ENCODE measurements at places on chromosomes 1 and 21.

DNA sequence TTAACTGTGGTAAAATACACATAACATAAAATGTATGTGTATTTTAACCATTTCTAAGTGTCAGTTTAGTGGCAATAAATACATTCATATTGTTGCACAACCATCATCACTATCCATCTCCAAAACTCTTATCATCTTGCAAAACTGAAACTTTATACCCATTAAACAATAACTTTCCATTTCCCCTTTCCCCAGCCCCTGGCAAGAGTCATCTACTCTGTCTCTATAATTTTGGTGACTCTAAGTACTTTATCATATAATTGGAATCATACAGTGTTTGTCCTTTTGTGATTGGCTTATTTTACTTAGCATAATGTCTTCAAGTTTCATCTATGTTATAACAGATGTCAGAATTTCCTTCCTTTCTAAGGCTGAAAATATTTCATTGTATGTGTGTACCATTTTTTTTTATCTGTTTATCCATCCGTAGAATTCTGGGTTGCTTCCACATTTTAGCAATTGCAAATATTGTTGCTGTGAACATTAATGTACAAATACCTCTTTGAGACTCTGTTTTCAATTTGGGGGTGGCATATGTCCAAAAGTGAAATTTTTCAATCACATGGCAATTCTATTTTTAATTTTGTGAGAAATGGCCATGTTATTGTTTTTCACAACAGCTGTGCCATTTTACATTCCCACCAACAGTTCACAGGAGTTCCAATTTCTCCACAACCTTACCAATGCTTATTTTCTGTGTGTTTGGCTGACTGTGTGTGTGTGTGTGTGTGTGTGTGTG, 153.9 kb upstream of the GORAB start:
- DNase-seq: no peak

- no peak for DNase-seq
Measured at GRCh38 chr1:205917466-205918238, 25.6 kb downstream of the SLC26A9 start.

- DNase-seq: no peak
Measured at GRCh38 chr1:231628207-231628876, 1.8 kb downstream of the DISC1 start.

GRCh38 chr1:180544050-180544449, 14.7 kb upstream of the OVAAL start:
- DNase-seq: no peak

GRCh38 chr1:49408346-49408745, 615.4 kb downstream of the AGBL4 start:
- DNase-seq: no peak

DNA sequence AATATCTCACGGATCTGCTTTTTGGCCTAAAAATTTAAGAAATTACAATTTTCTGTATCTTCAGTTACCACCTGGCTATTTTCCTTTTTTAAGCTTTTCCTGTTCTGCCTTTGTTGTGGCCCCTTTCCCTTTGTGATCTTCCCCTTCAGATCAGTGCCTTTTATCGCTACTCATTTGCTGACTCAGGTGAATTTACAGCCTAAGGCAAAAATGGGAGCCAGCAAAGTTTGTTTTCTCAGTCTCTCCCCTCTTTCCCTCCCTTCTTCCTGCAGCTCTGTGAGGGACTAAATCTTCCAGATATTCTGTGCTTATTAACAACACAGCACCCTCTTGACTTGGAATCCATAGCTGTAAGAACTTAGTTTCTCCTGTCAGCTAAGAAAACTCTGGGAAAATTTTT, 5.3 kb upstream of the PRRC2C start:
- DNase-seq: no peak

- no peak for DNase-seq
Measured at GRCh38 chr1:33443080-33443704, 12.3 kb upstream of the PHC2 start.

GRCh38 chr1:205251576-205251975, 23.8 kb downstream of the TMCC2 start:
- DNase-seq: no peak

- no peak for DNase-seq
Measured at GRCh38 chr1:208205216-208206013, 38.8 kb downstream of the PLXNA2 start.

GRCh38 chr1:206020393-206021007, 3.2 kb downstream of the CTSE start:
- DNase-seq: no peak

- DNase-seq: no peak
Measured at GRCh38 chr21:45257673-45258341, 29.9 kb downstream of the POFUT2 start.

DNA sequence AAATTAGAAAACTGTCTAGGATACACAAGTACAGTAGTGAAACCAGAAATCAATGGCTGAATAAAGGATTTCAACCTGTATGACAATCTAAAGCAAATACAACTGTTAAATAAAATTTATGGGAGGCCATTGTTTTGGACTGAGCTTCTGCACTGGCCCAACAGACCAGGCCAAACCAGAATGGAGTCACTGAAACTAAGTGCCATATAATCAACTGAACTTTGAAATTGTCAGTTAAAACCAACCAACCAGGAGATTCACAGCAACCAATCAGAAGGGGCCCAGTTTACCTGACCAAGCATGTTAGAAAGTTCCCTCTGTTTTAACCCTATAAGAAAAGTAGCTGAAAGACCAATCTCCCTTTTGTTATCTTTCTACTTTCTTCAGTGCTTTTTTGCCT, 30.5 kb upstream of the SOAT1 start:
- DNase-seq: no peak

DNA sequence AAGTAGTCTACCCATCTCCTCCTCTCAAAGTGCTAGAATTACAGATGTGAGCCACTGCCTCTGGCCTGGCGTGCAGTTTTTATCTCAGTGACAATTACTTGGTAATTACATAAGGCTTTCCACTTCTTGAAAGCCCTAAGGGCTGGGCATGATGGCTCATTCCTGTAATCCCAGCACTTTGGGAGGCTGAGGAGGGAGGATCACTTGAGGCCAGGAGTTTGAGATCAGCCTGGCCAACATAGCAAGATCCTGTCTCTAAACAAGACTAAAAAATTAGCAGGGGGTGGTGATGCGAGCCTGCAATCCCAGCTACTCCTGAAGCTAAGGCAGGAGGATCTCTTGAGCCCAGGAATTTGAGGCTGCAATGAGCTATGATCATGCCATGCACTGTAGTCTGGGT, 7.7 kb downstream of the HHAT start:
- DNase-seq: no peak

GRCh38 chr1:30295674-30296073, 427.7 kb downstream of the MATN1 start:
- no peak for DNase-seq

DNA sequence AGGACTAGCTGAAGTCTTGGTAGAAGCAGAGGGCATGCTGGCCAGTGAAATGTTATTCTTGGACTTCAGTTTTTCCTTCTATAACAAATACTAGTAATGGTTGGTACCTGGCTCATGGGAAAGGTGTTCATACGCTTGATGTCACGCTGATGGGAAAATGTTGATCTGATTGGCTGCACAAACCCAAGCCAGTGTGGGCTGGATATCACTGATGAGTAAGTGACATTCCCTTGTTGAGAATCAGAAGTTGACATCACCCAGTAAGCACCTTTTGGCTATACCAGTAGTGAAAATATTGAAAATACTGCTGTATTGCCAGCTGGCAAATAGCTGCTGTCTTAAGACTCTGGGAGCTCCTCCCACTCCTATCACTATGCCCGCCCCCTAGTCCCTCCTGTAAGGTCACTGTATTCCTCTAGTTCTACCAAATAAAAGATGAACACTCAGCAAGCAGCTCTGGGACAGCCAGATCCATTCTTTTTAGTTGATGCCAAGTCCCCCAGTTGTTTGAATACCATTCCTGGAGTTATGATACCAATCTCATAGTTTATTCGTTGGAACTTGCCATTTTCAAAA, 168.2 kb downstream of the GRIK1 start:
- no peak for DNase-seq

DNA sequence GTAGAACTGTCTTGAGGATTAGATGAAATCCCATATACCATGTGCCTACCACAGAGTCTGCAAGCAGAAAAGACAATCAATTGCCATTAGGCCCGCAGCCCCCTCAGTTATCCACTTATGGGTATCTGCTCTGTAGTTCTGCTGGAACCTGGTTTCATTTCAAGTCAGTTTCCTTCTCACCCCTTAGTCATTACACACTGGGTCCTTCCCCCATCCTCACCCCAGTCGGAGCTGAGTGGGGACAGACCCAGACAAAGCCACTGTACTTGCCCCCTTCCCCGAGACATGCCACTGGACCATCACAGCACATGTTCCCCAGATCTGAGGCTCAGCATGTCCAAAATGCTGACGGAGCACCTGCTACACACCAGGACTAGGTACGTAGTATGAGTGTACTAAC, 21.2 kb downstream of the PGLYRP3 start:
- DNase-seq: no peak

- DNase-seq: no peak
Measured at GRCh38 chr1:101264697-101265096, 27.9 kb downstream of the S1PR1 start.

DNA sequence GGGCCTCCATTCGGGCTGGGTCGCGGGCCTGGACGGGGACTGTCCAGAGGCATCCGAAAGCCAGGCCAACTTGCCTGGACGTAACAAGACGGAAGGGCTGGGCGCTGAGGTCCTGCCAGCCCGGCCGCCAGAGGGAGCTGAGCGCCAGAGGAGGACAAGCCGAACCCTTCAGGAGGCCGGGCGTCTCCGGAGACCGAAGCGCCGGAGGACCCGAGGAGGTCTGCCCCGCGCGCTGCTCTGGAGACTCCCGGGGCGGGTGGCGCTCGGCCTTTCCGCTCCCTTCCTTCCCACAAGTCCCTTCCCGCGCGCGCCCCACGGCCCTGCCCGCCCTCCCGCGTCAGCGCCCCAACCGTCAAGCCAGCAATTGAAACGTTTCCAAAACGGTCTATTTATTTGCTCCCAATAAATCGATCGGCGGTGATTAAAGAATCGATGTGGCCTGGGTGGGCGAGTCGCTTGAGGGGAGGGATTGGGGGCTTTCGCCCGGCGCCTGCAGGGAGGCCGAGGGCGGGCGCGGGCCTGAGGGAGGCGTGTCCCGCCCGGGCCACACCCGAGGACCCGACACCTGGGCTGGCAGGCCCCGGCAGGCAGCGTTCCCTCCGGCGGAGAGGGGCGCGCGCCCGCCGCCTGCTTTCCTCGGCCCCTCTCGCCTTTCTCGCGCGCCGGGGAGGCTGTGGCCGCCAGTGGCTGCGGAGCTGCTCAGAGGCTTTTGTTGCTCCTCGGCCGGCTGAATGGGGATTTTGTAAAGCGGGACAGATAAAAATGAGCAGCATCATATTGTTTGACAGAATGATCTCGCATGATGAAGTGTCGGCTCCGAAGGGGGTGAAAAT, 5.2 kb upstream of the FOXD3 start:
- DNase-seq: peak; percentile 78

DNA sequence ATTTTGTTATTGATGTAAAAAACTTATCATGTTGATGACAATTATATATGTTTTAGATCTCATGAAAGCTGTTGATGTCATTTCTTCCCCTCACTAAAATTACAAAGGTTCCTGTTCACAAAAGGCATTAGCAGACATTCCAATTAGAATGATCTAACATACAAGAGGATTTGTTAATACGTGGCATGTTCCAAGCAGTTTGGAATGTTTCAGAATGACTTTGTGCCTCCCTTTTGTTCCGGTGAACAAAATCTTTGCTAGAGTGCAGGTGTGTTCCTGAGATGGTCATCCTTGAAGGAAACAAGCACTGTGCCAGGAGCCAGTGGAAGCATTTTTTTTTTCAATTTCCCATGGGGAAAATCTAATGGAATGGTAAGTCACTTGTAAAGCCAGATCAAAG, 108.0 kb upstream of the KCTD3 start:
- no peak for DNase-seq

DNA sequence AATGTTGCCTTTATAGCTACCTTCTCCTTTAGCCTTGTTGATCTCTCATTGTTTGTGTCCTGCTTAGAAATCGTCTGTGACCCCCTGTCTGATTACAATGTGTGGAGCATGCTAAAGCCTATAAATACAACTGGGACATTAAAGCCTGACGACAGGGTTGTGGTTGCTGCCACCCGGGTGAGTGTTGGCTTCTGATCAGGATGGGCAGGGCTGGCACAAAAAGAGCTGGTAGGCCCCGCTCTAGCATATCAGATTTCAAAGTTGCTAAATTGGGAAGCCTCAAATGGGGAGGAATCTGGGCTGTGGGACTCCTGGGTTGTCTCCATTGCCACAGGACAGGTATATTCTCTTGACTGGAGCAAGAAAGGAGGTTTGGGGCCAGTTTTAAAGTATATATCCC, 8.4 kb downstream of the NCSTN start:
- no peak for DNase-seq

DNA sequence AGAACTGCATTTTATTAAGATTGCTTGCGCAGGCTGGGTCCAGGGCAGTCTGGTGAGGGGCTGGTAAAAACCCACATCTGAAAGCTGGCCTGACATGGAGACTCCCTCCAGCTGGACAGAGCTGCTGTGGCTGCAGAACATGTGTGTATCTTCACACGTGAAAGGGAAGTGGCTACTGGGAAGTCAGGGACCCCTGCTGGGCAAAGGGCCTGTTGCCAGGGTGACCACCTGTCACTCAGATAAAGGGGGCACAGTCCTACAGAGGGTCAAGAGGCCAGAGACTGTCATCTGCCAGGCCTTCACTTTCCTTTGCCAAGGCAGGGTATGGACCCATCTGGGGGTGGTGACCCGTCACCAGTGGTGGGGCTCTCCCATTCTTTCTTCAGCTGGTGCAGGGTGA, 17.5 kb downstream of the NKAIN1 start:
- DNase-seq: no peak

DNA sequence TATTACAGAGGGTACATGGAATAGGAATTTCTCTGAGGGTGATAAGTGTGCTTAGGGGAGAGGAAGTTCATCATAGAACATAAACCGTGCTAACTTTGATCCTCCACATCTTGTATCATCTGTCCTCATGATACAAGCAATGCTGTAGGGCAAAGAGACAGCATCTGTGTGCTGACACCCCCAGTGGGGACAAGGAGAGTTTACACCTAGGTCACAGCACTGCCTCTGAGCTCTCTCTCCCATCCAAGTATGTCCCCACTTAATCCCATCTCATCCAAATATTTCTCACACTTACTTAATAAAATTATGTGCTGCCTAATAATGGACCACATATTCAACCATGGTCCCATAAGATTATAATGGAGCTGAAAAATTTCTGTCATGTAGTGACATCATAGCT, 4.3 kb upstream of the TEDDM1 start:
- DNase-seq: no peak

DNA sequence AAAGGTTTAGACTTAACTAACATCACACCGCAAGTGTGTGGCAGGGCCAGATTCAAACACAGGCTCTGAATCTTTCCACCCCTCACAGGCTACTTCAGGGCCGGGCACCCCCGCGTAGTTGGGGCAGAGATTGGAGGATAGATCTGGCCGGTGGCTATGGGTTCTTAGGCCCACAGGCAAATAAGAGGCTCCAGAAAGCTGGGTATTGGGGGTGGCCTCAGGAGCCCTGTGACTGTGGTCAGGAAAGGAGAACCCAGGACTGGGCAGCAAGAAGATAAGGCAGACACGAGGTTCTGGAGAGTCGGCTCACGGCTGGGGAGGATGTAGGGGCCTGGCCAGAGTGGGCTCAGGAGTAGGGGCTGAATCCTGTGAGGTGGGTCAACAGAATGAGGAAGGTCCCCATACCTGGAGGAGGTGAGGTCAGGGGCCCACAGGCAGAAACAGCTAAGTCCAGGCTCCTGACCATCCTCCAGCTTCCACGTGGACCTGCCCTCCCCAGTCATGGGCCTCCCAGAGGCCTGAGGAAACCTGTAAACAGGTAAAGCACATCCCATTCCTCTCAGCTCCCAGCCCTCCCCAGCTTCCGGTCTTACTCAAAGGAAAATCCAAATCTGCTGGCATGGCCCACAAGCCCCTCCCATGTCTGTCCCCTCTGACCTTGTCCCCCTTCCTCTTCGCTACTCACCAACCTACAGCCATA, 306.2 kb downstream of the MATN1 start:
- no peak for DNase-seq
